ENCODE measurements at places on chromosomes 5 and 9.

GRCh38 chr5:91366551-91366950 lies 16.6 kb downstream of the ARRDC3 start:
- no peak for DNase-seq

GRCh38 chr5:74477761-74478160 lies 162.8 kb downstream of the ENC1 start:
- DNase-seq: no peak

DNA sequence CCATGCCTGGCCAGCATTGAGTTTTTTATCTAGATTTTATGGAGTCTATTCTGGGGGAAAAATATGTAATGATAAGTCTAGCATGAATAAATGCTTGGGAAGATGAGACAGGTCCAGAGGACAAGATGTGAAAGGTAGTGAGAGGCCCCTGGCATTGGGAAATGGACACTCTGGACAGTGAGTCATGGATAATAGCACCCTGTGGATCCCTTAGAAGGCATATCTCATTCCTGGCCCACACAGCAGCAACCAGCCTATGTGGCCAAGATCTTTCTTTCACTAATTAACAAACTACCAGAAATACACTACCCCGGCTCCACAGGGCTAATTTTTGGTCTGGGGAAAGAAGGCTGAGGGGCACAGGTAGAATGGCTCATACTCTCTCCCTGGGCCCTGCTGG lies 356.1 kb downstream of the TRIM32 start:
- DNase-seq: no peak

- DNase-seq: no peak
Measured at GRCh38 chr5:75460942-75461610, 50.4 kb downstream of the CERT1 start.

DNA sequence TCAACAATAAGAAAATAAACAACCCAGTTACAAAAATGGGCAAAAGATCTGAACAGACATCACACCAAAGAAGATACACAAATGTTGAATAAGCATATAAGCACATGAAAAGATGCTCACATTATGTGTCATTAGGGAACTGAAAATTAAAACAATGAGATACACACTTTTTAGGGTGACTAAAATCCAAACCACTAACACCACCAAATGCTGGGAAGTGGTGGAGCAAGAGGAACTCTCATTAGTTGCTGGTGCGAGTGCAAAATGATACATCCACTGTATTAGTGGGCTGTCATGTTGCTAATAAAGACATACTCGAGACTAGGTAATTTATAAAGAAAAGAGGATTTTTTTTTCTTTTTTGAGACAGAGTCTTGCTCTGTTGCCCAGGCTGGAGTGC lies 329.1 kb downstream of the TMEM38B start:
- DNase-seq: no peak

GRCh38 chr5:100623719-100624118 lies 88.5 kb downstream of the FAM174A start:
- DNase-seq: no peak

GRCh38 chr5:73180566-73180965 lies 7.6 kb downstream of the TMEM174 start:
- no peak for DNase-seq

DNA sequence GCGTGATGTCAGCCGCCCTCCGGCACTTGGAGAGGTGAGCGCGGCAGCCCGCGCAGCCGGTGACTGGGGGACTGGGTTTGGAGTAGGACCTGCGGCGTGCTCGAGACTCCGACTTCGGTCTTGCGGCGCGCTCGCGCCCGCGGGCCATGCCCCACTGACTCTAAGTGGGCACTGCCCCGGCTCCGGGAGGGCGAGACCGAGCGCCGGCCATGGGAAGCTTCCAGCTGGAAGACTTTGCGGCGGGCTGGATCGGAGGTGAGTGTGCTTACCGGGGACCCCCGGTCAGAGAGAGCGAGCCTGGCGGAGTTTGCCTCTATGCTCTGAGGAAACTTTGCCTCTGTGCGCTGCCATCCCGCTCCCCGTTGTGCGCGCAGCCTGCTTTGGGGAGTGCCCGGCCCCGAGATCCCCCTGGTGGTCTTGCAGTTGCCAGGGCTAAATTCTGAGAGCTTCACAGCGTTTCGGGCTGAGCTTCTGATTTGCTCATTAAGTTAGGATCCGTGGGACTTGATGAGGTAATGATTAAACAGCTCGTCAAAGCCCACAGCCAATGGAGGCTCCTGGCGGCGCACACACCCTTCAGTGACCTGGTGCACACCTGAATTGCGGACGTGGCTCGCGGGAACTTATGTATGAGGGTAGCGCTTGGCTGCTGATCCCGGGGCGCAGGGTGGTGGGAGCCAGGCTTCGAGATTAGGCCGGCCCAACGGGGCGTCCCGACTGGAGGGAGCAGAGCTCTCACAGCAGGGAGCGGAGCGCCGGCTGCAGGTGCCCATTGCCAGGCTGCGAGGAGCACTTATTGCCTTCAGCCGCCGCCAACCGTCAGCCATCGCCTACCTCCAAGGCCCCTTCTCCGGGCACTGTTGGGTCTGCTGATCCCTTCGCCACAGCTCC lies at the start of gene SLC25A48:
SLC25A48 (plus strand) TSS at position 25 of the 891 bp plus-strand sequence; CDS start at position 210, 185 bp downstream.
- DNase-seq: no peak

- DNase-seq: no peak
Measured at GRCh38 chr9:136136127-136136925, 17.7 kb upstream of the TMEM250 start.

DNA sequence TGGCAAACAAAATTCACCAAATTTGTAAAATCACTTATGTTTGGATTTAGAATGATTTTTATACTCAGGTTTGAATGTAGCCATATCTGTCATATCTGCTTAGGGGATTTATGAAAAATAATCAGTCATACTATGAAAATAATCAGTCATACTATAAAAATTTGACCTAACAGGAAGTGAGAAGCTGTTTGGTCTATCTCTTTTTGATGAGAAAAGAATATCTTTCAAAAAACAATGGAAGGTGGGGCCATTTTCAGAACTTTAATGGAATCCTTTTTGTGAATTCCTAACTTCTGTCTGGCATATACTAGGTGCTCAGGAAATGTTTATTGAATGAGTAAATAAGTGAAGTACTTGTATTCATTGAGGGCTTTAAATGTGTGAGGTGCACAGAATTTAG lies 70.1 kb downstream of the CWC27 start:
- no peak for DNase-seq

DNA sequence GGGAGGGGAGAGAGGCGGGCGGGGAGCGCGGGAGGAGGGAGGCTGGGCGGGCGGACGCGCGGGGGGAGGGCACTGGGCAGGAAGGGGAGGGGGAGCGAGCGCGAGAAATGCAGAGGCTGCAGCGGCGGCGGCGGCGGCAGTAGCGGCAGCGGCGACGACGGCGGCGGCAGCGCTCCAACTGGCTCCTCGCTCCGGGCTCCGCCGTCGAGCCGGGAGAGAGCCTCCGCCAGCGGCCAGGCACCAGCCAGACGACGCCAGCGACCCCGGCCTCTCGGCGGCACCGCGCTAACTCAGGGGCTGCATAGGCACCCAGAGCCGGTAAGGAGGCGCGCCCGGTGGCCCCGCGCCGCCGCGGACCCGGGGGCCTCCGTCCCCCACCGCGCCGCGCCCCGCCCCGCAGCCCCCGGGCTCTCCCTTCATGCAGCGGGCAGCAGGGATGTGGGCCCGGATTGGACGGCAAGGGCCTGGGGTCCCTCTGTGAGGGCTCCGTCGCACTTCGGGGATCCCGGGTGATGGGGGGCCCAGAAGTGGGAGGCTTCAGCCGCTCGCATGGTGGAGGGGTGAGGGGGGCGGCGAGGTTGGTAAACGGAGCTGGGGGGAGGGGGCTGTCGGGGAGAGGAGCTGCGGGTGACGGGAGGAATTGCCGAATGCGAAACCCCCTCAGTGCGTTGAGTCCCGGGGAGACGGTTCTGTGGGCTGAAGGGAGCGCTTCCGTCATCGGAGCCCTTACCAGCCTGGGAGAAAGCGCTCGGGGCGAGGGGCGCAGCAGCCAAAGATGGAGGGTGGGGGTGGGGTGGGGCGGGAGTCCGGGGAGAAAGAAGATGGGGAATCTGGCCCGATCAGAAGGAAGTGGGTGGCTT lies at the start of gene BASP1:
BASP1 (plus strand) TSS at position 139 of the 860 bp plus-strand sequence. CDS start 57,586 bp downstream, outside the sequence.
- peak; percentile 51 for DNase-seq

DNA sequence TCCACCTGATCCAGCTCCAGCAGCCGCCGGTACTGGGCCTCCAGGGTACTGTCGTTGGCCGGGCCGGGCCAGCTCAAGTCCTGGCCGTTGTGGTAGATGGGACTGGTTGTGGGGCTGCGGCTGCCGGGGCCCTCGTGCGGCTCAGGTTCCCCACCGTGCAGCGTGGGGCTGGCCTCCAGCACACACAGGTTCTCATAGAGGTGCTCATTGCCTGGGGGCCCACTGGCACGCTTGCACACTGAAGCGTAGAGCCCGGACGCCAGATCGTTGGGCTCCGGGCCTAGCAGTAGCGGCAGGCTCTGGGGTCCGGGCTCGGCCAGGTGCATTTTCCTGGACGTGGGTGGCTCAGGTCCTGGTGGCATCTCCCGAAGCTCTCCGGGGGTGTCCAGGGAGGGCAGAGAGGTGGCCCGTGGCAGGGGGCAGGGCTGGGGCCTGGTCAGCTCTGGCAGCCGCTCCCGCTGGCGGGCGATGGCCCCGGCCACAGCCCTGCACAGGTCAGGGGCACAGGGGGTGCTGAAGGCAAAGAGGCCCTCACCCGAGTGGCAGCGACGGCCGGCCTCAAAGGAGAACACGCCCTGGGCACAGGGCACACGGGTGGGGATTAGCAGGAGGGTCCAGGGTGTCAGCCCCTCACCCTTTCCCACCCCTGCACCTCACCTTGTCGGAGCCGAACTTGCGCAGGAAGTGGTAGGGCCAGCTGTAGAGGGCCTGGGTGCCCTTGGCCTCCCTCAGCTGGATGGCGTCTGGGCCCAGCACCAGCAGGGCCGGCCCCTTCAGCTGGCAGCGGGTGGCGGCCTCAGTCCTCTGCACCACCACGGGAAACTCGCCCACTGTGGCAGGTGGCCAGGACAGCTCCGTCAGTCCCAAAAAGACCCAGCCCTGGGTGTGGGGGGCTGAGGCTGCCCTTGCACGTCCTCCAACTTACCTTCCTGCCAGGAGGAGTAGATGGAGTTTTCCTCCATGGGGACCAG lies 5.3 kb downstream of the DOK3 start:
- DNase-seq: no peak

DNA sequence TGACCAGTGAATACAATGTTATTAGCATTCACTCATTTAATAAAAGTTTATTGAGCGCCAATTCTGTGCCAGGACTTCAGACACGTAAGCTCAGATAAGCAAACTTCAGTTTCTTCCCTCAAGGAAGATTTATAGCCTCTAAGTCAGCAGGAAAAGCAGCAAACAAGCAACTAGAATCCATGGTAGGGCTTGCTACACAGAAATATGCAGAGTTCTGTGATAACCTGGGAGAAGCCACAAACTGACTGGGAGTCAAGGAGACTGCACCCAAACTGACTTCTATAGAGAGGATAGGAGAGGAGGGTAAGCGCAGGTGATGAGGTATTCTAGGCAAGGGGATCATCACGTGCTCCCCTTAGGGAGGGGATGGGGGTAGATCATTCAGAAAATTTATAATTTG lies 1.4 kb upstream of the OGN start:
- no peak for DNase-seq

DNA sequence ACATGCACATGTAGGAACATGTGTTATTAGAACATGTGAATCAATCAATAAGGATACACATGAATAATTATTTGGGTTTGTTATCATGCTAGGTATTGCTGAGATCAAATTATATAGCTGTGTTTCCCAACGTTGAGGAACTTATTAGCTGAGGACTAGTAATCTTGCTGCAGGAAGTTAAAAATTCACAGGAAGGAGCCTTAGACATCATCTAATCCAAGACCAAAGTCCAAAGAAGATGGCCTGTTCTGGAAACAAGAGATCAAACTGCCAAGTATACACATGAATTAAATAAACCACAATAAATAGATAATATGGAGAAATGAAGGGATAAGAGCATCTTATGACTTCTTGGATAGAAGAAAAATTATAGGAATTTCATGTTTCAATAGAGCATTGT lies 19.9 kb downstream of the POU5F2 start:
- DNase-seq: no peak

GRCh38 chr5:66963559-66963971 lies 233.0 kb downstream of the CD180 start:
- no peak for DNase-seq

DNA sequence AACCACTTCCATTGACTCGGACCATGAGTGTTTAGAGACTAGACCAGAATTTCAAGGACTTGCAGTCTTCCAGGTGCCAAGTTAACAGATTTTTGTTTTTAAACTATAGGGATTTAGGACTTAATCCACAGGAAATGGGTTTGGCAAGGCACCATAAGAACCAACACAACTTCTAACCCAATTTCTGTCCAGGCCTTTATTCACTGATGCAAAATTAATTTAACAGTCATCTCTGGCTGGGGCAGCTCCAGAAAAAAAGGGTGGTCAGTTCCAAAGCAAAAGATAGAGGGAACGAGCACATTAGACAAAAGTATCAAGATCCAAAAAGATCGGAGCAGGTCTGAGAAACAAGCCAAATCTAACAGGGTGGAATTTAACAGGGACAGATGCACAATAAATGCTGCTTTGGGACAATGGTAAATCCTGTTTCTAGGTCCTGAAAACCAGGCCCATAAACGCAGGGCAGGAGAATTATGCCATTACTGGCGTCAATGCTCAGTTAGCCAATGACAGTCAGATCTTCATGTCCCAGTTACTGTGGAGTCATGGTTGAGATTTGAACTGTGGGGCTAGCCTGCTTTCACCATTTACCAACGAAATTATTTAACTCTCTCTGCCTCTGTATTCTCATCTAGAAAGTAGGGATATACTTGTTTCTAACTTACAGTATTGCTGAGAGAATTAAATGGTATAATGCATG lies 590.8 kb upstream of the BRINP1 start:
- no peak for DNase-seq

DNA sequence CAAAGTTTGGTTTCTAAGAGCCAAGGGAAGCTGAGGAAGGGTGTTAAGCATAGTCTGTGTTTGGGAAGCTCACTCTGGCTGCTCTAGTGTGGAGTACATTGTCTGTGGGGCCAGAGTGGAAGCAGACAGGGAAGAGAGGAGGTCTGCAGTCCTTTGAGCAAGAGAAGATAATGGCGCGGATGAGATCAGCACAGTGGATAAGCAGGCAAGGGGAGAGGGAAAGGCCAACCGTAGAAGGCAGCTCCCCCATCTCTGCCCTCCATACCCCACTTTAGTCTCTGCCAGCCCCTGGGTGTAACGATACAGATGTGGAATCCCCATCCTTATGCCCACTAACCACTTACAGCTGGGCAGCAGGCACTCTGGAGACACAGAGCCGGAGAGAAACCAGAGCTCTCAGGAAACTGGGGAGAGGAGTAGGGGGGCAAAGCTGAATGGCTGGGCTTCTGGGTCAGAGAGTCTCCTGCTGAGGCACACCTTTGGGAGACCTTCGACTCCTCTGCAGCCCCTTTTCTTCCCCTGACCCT lies 75.0 kb downstream of the SLIT3 start:
- DNase-seq: no peak

GRCh38 chr9:79116041-79116440 lies 455.7 kb upstream of the TLE4 start:
- peak; percentile 51 for DNase-seq

All from NCI-H1417 treated with DMSO at 0.1 percent for 48 hours (cell line).